Cortex of kidney (tissue), 1 donor: ENCODE measurements at places on chromosomes 6 and 20.

GRCh38 chr6:76495909-76496308 lies 423.4 kb upstream of the IMPG1 start:
- no peak for DNase-seq

GRCh38 chr20:2838170-2838797 lies 2.2 kb downstream of the PCED1A start:
- DNase-seq: no peak

DNA sequence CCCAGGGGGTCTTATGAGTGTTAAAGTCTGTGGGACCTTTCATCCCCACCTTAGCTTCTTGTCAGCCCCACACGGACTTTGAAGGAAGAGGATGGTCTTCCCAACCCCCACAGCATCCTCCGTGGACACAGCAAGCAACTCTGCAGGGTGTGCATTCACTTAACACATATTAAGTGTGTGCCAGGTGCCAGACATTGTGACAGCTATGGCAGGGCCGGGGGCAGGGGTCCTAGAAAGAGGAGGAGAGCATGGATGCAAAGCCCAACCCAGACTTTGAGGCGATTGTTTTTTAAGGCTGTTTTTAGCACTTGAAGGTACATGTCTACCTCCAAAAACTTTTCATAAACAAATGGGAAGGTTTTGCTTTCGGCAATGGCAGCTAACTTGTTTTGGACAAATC lies 121.6 kb upstream of the KCNG1 start:
- DNase-seq: no peak

GRCh38 chr6:167933290-167933689 lies 64.2 kb upstream of the KIF25 start:
- no peak for DNase-seq

DNA sequence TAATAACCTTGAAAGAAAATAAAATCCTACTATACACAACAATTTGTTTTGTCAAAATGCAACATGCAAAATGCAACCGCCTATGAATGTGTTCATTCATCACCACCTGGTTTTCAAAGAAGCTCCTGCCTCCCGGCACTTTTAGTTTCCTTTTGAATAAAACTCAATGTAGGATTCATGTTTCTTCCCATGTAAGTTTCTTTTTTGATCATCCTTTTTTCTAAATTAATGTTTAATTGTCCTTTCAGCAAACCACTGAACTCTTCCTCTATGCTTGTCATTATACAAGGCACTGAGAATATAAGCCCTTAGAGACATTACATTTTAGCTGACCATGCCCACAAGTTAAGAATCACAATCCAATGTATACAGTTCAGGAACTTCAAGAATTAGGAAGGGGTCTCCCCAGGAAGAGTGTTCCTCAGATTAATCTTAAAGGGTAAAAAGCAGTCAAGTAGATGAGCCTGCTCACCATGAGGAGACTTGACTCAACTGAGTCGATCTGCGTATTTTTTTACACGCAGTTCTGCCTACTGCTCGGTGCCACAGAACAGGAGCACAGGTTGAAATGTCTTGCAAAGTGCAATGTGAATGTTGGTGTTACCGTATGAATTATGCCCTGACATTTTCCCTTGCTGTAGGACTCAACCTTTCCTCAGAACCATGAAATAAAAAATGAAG lies 7.2 kb upstream of the THEMIS start:
- DNase-seq: no peak

GRCh38 chr6:115885636-115886366 lies 174.9 kb downstream of the FRK start:
- DNase-seq: no peak

- no peak for DNase-seq
These were observed 230.7 kb upstream of the BTBD3 start for GRCh38 chr20:11686820-11687543.

DNA sequence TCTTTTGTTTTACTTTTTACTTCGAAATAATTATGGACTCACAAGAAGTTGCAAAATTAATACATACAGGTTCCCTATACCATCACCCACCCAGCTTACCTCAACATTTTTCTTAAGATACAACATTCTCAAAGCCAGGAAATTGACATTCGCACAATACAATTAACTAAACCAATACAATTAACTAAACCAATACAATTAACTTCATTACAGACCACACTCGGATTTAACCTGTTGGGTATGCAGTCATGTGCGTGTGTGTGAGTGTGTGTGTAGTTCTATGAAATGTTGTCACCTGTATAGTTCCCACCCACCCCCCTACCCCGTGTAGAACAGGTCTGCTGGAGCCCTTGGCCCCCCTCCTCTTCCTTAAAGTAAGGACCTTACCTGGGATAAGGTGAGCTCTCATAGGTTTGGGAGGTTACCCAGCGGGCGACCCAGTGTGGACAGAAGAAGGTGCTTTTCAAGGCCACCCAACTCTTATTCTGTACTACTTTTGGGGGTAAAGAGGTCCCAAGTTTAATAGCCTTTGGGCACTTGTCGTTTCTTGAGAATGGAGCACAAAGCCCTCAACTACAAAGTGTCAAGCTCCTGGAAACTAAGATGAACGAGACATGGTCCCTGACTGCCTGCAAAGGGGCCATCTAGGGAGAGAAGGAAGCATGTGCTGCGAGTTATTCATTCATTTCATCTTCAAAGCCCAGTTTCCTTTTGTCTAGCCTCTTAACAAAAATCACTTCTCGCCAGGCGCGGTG lies 544 bp upstream of the STK38 start:
- no peak for DNase-seq

DNA sequence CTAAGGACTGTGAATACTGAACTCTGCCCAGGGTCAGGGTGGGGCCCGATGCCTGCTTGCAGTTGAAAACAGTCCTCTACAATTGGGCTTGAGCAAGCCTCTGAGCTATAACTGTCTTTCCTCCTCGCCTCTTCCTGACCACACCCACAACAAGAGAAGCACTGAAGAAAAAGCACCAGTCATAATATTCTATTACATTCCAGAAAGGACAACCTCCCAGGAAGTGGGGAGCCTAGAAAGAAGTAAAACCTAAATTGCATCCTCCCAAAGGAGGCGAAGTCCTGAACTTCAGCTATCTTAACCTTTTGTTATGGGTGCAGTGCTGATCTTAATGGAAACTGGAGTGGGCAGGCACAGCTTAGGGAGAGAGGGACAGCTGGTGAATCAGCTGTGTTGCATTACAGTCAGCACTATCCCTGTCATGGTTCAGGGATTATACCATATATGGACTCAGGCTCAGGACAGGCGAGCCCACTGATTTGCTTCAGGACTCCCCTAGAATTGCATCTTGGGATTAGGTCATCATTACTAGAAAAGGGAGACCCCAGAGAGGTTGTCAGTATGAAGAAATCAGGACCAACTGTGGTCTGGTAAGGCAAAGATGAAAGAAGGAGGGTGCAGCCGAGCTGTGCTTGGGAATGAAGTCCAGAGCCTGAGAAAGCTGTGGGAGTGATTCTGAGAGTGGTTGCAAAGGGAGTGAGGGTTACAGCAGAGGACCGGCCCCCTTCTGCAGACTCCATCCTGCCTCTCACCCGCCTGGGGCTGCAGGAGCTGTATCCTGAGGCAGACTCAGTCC lies 18.3 kb upstream of the TRAM2 start:
- DNase-seq: no peak

DNA sequence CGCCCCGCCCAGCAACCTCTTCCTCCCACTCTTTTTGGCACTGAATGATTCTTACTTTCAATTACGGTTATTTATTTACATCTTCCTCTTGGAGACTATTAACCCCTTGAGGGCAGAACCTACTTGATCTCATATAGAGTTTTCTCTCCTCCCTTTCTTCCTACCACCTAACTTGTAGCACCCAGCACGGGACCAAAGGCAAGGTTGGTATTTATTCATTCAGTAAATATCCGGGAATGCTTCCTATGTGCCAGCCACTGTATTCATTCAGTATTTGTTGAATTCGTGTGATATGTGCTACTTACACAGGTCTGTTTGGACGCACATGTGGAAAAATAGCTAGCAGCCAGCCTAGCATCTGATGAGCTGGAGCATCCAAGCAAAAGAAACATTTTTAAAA lies 1.3 kb upstream of the CNKSR3 start:
- DNase-seq: no peak

- DNase-seq: no peak
These were observed 933.4 kb downstream of the TFAP2A start for GRCh38 chr6:9481292-9482029.

GRCh38 chr20:41714030-41714429 lies 95.9 kb upstream of the CHD6 start:
- DNase-seq: no peak

GRCh38 chr6:160127270-160128124 lies 5.9 kb downstream of the SLC22A1 start:
- DNase-seq: no peak

GRCh38 chr6:149701714-149702113 lies 16.2 kb downstream of the LATS1 start:
- no peak for DNase-seq

GRCh38 chr20:52191916-52192718 lies 538 bp upstream of the ZFP64 start:
- no peak for DNase-seq

GRCh38 chr6:82525775-82526495 lies 162.3 kb downstream of the TPBG start:
- DNase-seq: no peak

DNA sequence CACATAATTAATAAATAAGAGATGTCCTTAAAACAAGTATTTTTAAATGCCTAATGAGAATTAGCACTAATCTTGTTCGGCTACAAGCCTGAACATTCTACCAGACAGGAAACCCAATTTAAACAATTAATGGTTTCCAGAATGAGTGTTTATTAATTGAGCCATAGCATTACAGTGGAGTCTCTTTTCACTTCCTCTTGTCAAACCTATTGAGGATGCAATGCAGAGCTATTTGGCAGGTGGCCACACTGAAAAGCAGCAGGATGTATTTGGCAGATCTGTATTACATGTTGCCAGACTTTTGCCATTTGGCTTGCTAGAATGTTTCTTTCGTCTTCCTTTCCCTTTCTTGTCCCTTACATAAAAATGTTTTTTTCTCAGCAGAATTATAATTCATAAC lies 475.2 kb upstream of the MARCKS start:
- no peak for DNase-seq

DNA sequence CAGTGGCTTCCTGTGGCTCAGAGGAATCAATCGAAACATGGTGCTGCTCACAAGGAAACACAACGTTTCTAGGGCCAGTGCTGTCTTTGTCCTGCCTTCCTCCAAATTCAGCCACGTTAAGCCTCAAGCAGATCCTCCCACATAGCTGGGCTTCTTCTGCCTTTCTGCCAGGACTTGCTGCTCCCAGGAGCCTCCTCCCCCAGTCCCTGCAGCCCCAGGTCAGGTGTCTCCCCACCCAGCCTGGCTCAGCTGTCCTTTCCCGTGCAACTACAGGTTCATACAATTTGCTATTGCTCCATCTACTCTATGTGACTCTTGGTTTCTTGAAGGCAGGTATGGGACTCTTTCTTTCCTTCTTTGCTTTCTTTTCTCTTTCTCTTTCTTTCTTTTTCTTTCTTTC lies 215.3 kb upstream of the RNF24 start:
- DNase-seq: no peak

- no peak for DNase-seq
These were observed 1.3 kb upstream of the VNN1 start for GRCh38 chr6:132715204-132715603.

DNA sequence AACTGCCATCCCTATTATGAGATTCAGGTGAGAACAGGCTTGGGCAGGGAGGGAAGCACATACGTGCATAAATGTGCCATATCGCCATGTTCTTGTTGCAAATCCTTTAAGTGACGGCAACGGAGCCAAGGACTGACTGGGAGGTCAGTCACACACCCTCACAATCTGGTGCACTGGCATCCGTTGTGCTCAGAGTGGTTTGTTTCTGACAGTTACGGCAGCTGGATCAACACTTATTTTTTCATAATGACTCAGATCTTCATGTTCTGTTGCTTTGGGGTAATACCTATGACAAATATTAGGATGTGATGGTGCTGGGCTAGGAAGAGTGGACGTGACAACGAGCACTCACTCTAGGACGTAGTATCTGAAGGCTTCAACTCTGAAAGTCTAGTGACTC lies 56.2 kb upstream of the PREP start:
- no peak for DNase-seq

DNA sequence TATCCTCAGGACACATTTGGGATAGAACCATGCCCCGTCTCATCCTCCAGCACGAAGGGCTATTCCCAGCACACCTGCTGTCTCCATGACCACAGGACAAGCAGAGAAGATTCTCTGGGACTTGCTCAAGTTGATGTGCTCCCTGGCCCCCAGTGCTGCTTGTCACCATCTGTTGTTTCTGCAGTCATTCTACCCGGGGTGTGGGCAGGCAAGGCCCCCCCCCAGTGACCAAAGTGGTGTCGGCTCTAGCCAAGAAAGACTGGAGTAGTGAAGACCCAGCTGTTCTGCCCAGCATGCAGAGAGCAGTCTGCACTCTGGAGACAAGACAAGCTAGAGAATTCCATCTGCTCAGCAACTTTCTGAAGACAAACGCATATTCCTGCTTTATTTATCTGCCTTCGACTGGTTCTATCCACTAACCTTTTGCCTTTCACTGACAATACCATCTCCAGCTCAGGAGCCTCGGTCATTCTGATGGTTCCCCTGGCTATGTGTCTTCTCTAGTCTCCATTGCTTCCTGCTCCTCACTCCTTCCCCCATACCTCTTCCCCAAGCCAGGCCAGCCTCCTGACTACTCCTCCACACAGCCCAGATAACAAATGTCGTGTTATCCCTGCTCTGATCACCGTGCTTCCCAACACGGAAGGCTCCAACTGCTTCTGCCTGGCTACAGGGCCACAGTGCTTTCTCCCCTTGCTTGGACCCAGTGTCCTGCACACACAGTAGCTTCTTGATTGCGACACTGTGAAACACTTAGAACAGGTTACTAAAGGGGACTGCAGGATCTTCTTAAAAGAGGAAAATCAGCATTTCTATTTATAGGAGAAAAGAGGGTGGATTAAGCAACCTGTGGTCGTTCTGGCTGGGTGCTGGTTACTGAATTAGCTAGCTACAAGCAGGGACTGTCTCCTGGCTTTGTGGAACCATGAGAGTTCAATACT lies 86.7 kb upstream of the EMILIN3 start:
- no peak for DNase-seq

- no peak for DNase-seq
These were observed 40.0 kb downstream of the RSPH3 start for GRCh38 chr6:158960026-158960425.

DNA sequence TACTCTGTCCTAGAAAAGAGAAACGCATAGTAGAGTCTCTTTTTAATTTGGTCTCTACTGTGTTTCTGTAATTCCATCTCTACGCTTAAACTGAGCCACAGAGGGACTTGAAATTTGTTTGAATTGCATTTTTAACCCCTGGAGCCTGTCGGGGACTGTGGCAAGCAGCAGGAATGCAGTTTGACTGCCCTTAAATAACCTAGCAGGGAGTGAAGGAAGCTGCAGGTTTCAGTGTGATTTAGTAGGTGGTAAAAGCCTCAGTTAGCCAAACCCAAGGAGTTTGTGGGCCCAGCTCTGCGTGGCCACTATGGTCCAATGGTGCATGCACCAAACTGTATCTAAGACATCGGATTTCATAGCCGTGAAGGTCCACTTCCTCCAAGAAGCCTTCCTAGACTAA lies 70.3 kb upstream of the MC3R start:
- no peak for DNase-seq

GRCh38 chr6:12474167-12475140 lies 184.3 kb downstream of the EDN1 start:
- no peak for DNase-seq

GRCh38 chr20:40902661-40903060 lies 126.0 kb upstream of the TOP1 start:
- no peak for DNase-seq

- DNase-seq: no peak
These were observed 109.3 kb downstream of the GRIK2 start for GRCh38 chr6:101502818-101503217.
